ENCODE measurements at places on chromosomes 16 and 17.

DNA sequence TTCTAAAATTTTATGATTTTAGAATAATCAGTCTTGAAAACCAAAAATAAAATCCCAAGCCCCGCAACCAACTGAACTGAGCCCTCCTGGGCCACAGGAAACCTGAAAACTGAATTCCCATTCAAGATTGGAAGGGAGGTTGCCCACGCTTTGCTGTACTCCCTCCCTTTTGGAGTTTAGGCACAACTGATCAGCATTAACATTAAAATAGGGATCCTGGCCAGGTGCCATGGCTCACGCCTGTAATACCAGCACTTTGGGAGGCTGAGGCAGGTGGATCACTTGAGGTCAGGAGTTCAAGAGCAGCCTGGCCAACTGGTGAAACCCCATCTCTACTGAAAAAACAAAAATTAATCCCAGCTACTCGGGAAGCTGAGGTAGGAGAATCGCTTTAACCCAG, 52.7 kb upstream of the NETO2 start:
- DNase-seq = no peak

DNA sequence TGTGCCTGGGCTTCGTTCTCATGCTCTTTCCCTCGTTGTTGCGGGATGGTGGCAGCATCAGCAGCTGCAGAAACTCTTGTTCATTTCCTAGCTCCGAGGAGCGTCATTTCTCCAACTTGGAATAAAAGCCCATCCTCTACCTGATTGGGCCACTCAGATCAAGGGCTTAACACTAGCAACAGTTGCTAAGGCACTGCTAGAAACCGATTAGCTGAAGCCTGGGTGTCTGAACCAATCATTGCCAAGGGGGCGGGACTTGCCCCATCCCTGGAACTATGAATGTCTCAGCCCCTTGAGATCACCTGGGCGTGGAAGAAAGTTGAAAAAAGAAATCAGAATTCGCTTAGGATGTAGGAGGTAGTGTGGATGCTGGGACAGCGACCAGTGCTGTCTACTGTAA, 145.3 kb downstream of the FOXL1 start:
- DNase-seq = no peak

DNA sequence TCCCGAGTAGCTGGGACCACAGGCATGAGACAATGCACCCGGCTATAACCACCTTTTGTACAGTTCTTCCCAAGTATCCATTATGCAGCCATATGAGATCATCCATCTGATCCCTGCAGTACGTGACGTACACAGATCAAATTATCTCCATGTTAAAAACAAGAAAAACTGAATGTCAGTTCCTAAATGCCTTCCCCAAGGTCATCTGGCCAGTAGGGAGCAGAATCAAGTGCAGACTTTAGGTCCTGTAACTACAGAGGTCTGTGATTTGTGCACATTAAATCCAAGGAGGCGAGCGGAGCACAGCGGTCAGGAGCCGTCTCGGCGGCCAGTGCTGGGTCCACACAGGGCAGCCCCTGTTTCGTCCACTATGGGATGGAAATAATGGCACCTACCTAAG, 23.7 kb downstream of the ZCCHC14 start:
- no peak for DNase-seq

DNA sequence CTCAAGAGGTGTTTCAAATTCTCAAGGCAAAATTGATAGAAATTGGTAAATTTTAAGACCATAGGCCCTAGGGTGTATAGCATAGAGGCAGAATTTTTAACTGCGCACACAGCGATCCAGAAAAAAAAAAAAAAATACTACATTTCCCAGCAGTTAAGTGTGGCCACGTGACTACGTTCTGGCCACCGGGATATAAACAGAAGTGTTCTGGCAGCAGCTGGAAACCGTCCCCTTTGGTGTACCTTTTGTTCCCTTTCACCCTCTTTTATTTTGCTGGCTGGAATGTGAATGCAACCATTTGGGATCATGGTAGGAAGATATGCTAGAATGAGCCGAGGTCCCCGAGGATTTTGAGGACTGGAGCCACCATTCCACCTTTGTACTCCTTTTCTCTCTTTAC, 52.7 kb upstream of the AKAP1 start:
- no peak for DNase-seq

GRCh38 chr16:10265770-10266615, 83.8 kb upstream of the GRIN2A start:
- DNase-seq = no peak

DNA sequence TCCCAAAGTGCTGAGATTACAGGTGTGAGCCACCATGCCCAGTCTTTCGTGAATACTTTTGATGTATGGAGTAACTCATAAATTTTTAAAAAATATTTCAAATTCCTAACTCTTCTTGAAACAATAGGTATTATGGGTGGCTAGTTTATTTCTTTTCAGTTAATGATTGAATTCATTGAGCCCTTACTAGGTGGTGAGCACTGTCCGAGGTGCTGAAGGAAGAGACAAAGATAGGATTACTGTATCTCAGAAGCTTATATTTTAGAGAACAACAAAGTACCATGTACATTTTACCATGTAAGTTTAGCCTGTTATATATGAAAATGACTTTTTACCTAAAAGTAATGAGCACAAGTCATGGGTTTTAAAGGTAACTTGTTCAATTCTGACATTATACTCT, 418.3 kb downstream of the NPIPA7 start:
- no peak for DNase-seq

DNA sequence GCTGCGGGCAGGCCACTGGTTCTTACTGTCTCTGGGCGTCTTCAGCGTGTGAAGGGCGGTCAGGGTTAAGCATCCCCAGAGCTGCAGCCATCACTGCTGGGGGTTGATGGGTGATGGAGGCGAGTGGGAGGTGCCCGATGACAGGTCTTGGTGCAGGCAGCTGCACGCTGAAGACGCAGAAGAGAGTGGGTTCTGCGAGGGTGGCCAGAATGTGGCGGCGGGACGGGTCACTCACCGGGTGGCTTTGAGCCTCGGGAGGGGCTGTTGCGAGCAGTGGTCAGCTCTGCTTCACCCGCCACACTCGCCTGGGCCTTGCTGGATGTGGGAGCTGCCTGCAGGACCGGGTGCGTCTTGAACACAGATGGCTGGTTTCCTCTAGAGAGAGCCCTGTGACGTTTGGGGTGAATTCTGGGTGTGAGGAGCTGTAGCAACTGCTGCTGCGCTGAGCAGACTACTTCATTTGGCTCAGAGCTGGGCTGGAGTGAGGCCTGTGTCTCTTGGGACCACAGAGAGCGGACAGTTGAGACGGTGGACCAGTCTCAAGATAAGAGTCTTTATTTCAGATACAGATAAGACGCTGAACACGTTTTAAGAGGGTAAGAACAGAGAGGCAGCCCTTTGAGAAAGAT, 44.6 kb upstream of the ZNF750 start:
- no peak for DNase-seq

DNA sequence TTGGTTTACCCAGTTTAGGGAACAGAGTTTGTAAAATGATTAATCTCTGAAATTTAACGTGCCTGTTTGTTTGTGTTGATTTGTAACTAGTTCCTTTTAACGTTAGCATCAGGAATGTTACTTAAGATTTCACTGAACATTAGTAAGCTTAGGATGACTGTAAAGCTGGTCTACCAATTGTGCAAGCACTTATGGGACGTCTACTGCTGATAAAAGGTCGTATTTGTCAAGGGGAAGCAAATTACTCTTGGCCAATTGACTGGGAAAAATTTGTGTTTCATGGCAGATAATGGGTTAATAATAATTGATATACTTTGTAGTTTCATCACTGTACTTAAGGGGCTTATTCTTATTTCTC, 11.8 kb downstream of the METTL9 start:
- DNase-seq = no peak

GRCh38 chr17:80791758-80792284, 199.8 kb upstream of the CHMP6 start:
- DNase-seq = peak; percentile 97

DNA sequence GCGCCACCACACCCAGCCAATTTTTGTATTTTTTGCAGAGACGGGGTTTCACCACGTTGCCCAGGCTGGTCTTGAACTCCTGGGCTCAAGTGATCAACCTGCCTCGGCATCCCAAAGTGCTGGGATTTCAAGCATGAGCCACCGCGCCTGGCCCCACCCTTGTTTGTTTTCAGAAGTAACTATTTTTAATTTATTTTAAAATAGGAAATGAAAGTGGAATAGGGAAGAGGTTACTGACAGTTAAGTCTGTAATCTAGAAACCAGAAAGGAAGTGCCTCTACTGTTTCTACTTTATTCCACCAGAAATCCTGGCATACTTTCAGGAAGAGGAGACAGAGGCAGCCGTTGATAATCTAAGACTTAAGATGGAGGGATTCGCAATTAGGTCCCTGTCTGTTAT, 225.6 kb downstream of the TANC2 start:
- DNase-seq = no peak

- DNase-seq = no peak
Observed at GRCh38 chr16:75908331-75909117, 182.2 kb upstream of the CPHXL start.

GRCh38 chr17:80096561-80097021, 4.8 kb upstream of the GAA start:
- DNase-seq = no peak

GRCh38 chr17:44105941-44106340, 17.5 kb downstream of the HDAC5 start:
- DNase-seq = no peak

GRCh38 chr17:30808785-30809286, 15.7 kb downstream of the CRLF3 start:
- no peak for DNase-seq

DNA sequence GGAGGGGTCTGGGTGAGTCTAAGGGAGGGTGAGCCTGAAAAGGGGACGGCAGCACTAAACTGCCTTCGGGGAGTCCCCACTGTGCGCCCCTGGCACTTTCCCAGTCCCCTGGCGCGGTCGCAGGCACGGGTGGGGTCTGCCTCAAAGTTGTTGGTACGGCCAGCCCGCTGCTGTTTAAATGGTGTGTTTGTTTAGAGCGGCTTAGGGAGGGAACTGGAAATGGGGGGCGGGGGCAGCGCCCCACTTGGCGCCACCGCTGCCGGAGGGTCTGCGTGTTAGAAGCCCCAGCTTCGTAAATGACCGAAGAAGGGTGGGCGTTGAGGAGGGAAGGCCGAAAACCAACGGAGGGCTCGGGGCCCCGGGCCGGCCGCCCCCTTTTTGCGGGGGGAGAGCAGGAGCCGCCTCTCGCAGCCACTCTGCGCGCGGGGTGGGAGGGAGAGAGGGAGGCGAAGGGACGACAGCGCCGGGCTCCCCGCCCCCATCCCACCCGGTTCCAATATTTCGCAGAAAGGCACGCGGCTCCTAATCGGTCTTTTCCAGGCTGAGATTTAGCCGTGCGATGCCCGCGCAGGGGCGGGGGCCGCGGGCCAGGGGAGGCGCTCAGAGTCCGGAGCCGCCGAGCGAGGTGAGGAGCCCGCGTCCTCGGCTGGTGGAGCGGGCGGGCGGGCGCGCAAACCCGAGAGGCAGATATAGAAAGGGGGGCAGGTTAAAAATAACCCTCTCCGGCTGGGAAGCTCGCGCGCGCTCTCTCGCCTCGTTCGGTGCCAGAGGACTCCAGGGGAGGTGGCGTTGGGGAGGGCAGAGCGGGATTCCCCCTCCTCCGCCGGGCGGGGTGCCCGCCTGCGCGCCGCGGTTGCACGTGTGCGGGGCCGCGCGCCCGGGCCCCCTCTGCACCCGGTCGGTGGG, 54.9 kb downstream of the SREBF1 start:
- peak; percentile 22 for DNase-seq

GRCh38 chr17:15446036-15446435, 21.4 kb downstream of the CDRT4 start:
- DNase-seq = no peak

GRCh38 chr17:67610061-67610460, 107.7 kb upstream of the NOL11 start:
- DNase-seq = no peak

- DNase-seq = no peak
Observed at GRCh38 chr17:21165922-21166594, 39.3 kb downstream of the DHRS7B start.

GRCh38 chr16:2233872-2234812, 2.1 kb upstream of the DNASE1L2 start:
- no peak for DNase-seq

- peak; percentile 94 for DNase-seq
Observed at GRCh38 chr16:89922477-89922883, 662 bp upstream of the TUBB3 start.

DNA sequence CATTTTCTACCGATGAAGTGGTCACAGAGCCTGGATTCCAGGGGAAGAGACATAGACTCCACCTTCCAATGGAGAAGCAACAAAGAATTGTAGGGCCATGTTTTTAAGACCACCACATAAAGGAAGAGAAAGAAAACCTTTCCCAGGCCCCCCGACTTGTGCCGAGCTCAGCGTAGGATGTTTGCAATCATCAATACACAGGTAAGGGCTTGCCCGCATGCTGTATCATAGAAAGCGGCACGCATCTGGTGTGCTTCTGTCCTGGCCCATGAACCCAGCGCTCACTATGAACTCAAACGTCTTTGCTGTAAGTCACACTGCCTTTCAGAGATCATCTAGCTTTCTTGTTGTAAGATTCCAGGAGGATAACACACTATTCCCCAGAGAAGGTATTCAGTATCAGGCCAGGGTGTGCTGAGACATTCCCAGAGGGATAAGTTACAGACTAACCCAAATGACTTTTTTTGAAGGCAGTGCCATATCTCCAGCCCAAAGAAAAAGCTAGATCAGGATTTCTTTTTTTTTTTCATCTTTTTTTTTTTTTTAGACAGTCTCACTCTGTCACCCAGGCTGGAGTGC, 79.5 kb upstream of the RPL38 start:
- DNase-seq = no peak

DNA sequence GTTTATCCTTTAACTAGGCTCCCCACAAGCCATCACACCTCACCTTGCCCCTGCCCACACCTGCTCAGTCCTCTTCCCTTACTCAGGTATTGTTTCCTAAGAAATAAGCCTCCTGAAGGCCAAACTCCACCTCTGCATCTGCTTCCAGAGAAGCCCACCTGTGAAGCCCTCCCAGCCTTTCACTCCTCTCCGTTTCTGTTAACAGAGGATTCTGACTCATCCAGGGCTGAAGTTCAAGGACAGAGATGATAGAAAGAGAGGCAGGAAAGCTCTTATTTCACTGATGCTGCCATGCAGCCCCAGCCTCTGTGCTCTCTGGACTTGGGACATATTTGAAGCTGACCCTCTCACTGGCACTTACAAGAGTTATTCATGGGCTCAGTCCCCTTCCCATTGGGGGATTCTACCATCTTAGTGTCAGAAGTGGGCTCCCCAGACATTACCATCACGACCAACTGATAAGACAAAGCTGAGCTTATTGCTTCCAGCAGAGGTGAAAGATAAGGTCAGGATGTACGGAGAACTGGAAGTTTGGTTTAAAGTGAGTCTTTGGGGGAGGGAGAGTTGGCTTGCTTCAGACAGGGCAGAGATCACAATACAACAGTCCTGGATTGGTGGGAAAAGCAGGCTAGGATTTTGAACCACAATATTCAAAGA, 35.3 kb upstream of the XYLT2 start:
- DNase-seq = no peak

Data from stromal cell of bone marrow (primary cell).